ENCODE measurements at places on chromosomes 1 and 21.

DNA sequence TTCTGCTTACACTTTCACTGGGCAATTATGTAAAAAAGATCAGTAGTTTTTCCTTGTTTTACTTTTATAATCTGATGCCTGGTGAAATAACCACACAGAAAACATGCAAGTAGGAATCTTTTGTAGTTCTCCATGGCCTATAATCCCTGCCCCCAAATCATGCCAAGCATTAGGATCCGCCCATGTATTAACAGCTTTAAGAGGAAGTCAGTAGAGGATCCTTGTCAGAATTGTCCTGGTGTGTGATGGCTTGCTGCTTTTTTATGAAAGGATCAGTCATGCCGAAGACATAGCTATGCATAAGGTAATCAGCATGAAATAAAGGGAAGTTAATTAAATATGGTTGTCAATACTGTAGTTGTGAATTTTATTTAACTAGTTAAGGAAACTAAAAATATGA is 20.0 kb downstream of the ADGRL2 start:
- no peak for DNase-seq

DNA sequence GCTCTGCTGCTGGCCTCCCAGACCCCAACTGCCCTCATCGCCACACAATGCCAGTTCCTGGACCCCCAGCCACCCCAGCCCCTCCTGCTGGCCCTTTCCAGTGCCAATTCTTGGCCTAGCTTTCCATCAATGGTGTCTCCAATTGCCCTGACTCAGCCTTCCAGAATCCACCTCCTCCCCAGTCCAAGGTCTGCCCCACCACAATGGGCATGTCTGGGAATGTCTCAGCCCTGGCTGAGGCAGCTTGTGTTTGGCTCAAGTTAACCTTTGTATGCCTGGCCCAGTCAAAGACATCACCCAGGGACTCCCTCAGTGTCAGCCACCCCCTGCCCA is 16.4 kb downstream of the ALDH4A1 start:
- DNase-seq = no peak

GRCh38 chr1:160674415-160674814 is 27.6 kb upstream of the SLAMF1 start:
- DNase-seq = no peak

- no peak for DNase-seq
Observed at GRCh38 chr1:234975122-234975940, 153.3 kb downstream of the TOMM20 start.

DNA sequence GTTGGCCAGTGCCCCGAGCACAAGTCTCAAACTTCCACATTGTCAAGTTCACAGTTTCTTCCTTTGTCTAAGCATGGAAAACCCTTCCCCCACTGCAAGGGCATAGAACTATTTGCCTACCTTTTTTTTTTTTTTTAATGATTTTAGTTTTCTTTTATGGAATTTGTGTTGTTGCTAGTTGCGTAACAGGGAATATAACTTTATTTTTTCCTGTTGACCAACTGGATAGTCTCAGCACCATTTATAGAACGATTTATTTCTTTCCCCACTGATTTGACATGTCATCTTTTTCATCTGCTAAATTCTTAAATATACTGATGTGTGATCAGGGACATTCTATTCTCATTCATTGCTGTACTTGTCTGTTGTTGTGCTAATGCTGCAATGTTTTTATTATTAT is 83.0 kb downstream of the PEX14 start:
- no peak for DNase-seq

DNA sequence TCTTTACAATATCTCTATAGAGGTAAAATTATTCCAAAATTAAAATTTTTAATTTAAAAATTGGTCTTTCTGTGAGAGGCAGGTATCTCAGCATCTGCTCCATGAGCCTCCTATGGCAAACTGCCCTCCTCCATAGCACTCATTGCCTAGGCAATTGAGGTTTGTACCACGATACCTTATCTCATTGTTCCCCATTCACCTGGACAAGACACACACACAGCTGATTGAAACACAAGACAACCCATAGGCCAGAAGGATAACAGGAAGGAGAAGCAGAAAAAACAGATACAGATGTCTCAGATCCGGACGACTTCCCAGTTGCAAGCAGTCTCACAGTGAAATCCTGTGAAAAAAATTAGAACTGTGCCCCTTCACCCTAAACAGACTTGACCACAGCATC is 24.3 kb downstream of the RHBDL2 start:
- DNase-seq = no peak

- DNase-seq = no peak
Observed at GRCh38 chr21:45309069-45309986, 21.6 kb upstream of the POFUT2 start.

DNA sequence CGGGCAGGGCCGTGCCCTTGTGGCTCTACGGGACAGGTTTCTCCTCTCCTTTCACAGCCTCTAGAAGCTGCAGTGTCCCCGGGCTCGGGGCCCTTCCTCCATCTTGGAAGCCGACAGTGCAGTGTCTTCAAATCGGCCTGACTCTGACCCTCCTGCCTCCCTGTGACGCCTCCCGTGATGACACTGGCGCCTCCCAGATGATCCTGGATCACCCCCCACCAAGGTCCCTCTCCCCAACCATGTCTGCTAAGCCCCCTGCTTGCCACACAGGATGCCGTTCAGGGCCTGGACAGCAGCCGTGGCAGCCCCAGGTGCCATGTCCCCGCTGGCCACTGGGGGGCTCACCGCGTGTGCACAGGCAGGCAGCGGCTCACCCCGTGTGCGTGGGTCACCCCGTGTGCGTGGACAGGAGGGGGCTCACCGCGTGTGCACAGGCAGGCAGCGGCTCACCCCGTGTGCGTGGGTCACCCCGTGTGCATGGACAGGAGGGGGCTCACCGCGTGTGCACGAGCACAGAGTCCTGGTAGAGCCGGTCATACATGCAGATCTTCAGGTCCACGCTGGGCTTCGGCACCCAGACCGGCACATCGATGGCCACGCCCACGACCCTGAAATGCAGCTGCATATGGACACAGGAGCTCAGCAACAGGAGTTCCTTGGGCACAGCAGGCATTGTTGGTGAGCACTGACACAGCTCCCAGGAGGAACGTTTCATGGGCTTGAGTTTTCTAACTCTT is 24.9 kb upstream of the TMEM52 start:
- no peak for DNase-seq

DNA sequence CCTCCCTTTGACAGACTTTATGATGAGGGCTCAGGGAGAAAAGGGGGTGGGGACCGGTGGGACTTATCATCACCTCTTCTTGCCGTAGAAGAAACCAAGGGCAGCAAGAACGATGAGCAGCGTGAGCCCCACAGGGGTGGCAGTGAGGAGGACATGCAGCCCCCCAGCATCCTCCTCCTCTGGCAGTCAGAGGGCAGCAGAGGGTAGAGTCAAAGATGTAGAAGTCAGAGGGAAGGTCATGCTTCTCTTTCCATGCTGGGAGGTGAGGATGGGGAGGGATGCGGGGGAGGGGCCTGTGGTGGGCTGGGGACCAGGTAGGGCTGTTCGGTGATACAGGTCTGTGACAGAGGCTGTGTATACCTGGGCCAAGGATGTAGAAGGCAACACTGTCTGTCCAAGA is 14.8 kb downstream of the INSRR start:
- no peak for DNase-seq

DNA sequence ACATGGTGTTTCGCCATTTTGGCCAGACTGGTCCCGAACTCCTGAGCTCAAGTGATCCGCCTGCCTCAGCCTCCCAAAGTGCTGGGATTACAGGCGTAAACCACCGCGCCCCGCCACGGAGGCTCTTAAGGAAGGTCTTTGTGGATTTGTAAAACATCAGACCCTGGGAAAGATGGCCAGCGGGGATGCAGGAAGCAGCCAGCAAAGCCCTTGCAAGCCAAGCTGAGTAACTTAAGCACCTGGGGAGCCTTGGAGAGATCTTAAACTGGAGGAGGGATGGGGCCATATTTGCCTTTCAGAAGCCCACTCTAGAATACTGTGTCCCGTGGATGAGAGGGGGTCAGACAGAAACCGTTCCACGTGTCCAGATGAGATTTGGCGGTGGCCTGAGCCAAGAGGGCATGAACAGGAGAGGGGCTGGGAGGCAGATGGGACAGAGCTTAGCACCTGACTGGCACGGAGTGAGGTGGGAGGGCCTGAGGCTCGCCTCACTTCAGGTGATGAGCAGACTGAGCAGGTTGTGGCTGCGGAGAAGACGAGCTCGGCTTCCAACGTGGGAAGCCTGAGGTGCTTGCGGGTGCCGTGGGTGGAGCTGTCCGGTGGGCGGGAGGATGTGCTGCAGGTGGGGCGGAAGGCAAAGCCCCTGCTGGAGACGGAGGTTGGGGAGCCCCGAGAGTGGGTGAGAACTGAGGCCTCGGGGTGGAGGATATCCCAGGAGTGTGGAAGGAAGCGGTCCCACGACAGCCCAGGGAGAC is 11.7 kb downstream of the C1orf216 start:
- DNase-seq = no peak

DNA sequence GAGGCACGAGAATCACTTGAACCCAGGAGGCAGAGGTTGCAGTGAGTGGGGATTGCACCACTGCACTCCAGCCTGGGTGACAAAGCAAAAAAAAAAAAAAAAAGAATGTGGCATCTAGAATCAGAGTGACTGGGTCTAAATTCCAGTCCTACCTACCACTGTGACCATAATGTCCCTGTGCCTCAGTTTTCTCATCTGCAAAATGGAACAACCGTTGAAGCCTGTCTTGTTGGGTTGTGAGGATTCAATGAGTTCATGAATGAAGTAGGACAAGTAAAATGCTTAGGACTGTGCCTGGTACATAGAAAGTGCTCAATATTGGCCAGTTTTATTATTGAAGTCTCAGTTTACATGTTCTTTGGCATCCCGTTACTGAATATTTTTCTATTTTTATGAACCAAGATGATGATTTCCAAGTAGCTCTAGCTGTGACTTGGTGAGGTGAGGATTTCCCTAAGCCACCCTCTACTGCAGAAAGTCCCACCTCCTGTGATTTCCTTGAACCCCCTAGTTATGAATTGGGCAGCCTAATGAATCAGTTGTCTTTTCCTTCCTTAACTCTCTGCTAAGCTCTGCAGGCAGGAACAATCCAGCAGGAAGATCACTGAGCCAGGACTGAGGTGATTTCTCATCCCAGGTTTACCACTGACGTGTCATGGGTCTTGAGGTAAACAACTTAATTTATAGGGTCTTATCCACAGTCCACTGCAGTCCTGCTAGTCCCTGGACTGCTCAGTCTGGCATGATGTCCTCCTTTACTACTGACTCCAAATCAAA is 18.9 kb upstream of the MEAF6 start:
- no peak for DNase-seq

DNA sequence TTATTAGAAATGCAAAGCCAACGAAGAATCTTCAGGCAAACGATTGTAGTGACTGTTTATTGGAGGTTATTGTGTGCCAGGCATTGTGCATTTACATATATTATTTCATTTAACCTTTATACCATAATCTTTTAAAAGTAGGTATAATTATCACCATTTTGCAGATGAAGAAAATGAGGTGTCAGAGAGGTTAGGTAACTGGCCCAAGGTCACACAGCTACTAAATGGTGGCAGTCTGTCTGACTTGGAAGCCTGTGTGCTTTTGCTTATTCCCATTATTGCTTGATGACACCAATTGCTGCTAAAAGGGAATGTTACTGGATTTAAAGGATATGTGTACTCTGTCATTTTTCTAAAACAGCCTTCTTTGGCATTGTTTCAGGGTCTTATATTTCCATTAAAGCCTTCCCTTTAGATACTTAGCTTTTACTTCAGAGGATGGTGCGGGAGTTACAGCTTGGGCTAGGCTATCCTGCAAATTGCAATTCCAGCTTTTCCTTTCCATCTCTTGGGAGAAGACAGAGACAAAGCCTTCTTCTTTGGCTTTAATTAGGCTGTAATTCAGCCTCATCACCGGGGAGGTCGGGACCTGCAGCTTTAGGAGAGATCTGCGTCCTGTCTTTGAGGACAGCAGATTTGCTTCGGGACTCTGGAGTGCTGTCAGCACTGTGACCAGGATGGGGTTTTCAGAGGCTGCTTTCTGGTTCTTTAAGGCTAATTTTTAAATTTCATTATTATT is 37.4 kb upstream of the ERRFI1 start:
- no peak for DNase-seq

DNA sequence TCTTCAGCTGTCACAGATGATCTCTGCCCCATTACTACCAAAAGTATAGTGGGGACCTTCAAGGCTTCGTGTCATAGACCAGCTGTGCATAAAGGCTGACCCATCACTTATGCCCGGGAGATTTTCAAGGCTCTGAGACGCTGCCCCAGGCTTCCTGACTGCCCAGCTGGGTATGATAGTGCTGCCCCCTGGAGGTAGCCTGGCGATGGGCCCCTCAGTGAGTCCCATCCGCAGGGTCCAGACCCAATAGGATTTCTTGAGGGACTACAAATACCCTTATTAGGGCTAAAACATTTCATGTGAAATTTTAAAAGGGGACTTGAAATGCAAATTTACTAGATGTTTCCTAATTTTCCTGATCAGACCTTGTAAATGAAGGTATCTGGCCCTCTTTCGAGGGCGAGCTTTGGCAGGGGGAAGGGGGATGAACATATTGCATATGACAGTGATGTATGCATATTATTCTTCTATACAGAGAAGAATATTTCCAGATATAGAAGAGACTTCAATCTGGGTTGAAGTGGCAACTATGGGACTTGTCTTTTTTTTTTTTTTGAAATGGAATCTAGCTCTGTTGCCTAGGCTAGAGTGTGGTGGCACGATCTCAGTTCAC is 11.7 kb upstream of the FCMR start:
- no peak for DNase-seq

GRCh38 chr21:45236481-45236880 is 51.2 kb downstream of the POFUT2 start:
- no peak for DNase-seq

- DNase-seq = peak; percentile 49
Observed at GRCh38 chr21:33947451-33948095, 32.0 kb upstream of the ATP5PO start.

- DNase-seq = no peak
Observed at GRCh38 chr1:59638231-59638711, 176.5 kb upstream of the HOOK1 start.

DNA sequence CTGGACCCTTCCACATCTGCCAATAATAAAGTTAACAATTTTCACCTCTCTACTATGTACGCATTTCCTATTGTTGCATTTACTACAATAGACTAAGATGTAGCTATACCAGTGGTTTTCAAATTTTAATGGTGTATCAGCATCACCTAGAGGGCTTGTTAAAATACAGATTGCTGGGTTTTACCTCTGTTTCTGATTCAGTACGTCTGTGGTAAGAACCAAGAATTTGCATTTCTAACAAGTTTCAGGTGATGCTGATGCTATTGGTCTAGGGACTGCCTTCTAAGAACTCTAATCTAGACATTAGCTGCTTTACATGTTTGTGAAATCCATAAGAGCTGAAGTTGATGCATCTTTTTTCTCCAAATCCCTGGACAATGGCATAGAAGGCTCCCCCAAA is 59.7 kb downstream of the ERICH3 start:
- DNase-seq = no peak

DNA sequence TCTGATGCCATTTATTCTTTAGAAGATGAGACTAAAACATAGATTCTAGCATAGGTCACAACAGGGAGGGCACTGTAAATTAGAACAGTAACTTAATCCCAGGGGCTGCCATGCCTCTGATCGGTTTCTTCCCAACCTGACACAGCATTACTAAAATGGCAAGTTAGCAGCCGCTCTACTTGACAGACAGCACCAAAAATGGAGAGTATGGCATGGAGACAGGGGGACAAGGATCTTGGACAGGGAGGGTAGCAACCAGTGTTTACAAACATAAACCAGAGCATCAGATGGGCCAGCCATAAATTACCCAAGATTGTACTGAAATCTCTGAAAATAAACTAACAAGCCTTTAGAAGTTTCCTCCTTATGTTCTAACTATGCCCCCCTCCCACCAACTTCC is 5.9 kb downstream of the DUSP10 start:
- DNase-seq = no peak

Measured in DMS 273 treated with DMSO at 0.1 percent for 48 hours (cell line).